ENCODE measurements at places on chromosomes 1 and 21.

DNA sequence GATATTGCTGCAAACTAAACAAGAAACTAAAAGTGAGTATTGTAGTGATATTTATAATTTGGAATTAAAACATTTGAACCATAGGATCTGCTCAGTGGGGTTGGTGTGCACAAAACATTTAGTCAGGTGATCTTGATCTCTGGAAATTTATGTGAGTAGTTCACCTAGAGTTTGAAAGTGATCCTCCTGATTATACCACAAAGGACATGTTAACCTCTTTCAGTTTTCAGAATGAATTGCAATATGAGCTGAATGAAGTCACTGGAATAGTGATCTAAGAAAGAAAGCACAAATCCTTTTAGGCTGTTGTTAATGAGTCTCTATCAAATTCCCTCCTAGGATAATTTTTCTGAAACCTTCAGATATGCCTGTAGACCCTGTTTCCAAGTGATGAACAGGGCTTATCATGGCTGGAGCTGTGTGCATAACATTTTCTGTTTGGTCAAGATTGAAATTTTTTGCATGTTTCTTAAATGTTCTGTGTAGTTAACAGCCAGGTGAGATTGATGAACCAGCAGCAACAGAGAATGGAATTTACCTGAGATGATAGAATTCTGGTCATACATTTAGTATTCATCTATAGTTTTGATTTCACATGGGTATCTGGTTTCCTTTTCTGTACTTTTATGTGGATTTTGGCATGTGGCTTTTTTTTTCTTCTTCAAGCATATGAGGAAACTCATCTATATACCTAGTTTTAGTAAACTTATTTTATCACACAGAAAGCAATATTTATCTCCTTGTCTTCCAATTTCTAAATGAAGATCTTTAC, 25.5 kb downstream of the CDC14A start:
- DNase-seq, result no peak

DNA sequence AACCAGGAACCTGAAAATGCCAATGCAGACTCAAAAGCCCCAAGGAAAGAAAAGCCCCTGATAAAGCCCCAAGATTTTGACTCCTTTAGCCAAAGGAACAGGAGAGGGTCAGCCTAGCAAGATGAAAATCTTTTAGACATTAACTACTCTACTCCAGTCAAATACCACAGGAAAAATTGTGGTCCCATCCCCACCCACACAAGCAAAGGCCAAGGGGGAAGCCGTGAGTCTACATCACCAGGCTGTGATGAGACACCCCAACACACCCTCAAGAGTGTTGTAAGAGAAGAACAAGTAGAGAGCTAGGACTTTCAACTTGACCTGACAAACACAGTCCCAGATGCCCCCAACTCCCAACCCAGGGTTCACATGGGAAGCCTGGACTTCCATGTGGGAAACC, 192.8 kb upstream of the NR5A2 start:
- DNase-seq, result no peak

- no peak for DNase-seq
Observed at GRCh38 chr1:53505401-53505800, 46.2 kb downstream of the DMRTB1 start.

- DNase-seq, result no peak
Observed at GRCh38 chr1:61318319-61319125, 236.2 kb downstream of the NFIA start.

DNA sequence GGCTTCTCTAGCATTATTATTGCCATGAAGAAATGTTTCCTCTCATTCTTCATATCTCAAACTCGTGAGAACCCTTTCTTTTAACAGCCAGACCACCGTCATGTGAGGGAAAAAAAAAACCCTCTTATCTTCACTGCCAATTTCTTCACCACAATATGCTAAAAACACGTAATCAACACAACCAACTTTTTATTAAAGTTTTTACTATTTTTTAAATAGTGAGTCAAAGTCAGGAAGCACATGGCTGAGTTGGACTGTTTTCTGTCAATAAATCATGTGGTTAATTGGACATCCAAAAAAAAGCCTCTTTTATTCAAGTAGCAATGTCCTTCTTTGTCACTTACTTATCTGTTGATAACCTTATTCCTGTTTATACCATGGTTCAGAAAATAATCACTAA, 55.9 kb upstream of the SAMD13 start:
- DNase-seq, result no peak

- DNase-seq, result no peak
Observed at GRCh38 chr1:113219377-113219776, 146.4 kb downstream of the LRIG2 start.

DNA sequence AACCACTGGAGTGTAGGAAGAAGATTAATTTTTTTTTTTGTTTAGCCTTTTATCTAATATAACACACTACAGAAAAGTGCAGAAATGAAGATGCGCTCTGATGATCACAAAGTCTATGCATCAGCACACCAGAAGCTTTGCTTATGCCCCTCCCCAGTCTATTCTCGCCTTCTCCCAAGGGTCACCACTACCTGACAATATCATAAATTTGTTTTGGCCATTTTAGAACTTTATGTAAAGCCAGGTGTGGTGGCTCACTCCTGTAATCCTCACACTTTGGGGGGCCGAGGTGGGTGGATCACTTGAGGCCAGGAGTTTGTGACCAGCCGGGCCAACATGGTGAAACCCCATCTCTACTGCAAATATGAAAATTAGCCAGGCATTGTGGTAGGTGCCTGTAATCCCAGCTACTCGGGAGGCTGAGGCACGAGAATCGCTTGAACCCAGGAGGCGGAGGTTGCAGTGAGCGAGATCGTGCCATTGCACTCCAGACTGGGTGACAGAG, 231.3 kb downstream of the FOXD2 start:
- DNase-seq, result no peak

DNA sequence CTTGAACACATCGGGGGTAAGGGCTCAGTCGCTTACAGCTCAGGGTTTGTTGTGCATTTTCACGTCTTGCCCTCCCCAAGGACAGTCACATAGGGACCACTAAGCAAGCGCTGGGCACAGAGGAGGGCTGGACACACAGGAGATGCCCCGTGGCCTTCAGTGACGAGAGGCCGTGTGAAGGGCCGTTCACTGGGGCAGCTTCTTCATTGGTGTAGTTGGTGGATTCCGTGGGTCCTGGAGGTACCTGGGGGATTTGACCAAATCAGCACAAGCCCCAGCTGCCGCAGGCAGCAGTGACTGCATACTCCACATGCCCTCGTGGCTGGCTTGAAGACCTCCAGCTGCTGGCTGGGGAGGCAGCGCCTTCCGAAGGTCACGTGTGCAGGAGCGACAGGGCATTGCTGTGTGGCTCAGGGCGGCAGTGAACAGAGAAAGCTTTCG, 100.8 kb upstream of the C1orf174 start:
- no peak for DNase-seq

DNA sequence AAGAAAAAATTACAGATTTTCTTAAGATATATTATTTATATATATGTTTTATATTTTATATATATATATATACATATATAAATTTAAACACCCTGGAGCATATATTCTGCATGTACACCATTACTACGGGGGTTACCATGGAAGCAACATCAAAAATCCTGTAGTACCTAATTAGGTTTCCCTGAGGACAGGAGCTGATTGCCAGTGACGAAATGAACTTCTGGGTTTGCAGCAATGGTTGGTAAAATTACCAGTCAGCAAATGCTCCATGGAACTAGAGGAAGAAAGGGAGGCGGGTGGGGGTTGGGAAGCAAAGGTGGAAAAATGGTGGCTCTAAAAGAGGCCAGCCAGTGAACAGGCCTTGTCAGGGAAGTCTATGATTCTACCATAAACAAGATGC, 89.5 kb downstream of the KCNN3 start:
- no peak for DNase-seq

DNA sequence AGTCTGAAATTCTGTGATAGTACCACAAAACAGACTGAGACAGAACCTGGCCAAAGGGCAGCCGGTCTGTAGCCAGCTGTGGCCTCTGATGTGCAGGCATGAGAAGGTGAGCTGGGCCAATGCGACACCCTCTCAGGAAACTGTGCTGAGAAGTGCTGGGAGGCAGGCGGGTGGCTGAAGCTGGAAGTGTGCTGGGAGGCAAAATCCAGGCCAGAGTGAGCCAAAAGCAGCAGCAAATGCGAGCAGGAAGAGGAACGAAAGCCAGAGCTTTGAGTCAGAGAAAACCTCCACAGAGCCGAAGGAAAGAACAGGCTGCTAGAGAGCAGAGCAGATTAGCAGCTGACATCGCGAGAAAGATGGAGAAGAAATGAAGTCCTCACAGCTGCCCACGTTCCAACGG, 10.2 kb upstream of the ATP13A2 start:
- no peak for DNase-seq

- DNase-seq, result no peak
Observed at GRCh38 chr1:100582943-100583342, 45.0 kb downstream of the GPR88 start.

Measured in psoas muscle (tissue), 8 donors.